Inflammatory macrophage treated with lipopolysaccharide for 1 hour (primary cell): ENCODE measurements at places on chromosomes 2 and 18.
A peak's percentile ranks its signal among the peaks of the same experiment; 100 is the strongest.

DNA sequence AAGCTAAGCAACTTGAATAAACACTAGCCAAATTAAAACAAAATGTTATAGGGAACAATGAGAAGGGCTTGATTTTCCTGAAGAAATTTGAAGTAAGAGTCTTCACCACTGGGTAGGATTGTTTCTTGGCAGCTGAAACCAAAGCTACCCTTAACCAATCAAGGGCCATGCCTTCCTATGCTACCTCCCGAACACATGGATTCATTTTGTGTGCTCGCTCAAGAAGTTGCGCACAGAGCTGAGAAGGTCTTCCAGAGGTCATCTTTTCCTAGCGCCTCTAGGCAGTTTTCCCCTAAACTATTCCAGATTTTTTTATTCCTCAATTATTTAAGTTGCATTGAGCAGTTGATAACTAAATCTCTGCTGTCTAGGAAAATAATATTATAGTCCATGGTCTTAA lies 264.6 kb downstream of the RBM43 start:
- no peak for DNase-seq

- DNase-seq, result peak; percentile 48
These were observed 325.6 kb upstream of the VRK2 start for GRCh38 chr2:57720728-57721627.

DNA sequence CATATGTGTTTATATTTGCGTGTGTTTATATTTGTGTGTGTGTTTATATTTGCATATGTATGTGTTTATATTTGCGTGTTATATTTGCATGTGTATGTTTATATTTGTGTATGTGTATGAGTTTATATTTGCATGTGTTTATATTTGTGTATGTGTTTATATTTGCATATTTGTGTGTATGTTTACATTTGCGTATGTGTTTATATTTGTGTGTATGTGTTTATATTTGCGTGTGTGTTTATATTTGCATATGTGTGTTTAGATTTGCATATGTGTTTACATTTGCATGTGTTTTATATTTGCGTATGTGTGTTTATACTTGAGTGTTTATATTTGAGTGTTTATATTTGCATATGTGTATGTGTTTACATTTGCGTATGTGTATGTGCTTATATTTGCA lies 115.7 kb upstream of the CTDP1 start:
- DNase-seq, result no peak

- DNase-seq, result no peak
These were observed 66.7 kb downstream of the MYT1L start for GRCh38 chr2:2264416-2264815.

DNA sequence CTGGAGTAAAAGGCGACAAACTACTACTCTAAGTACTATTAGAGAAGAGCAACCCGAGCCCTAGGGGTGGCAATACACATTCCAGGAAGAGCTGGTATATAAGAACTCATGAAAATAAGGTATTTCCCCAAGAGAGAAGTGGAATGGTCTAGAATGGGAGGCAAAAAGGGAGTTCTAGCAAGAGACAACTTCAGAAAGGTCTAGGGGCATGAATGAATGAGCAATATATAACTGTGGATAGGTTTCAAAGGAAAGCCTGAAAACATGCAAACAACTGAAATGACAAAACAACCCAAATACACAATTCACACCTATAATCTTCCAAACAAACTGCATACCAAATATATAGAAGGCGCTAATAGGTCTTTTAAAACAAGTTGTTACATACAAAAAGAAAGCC lies 22.2 kb downstream of the TRIP12 start:
- no peak for DNase-seq

DNA sequence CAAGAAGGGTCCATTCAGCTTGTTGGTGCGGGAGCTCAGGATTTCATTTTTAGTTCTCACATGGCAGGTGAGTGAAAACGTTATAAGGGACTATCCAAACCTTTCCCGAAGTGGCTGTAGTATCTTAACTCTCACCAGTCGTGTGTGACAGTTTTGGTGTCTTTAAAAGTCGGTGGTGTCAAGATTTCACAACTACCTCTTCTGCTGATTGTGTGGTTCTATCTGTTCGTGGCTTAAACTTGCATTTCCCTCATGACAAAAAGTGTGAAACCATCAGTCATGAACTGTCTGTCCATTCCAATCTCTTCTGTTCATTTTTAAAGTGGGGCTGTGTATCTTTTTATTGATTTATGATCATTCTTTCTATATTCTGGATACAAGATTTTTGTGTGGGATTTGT lies 3.8 kb upstream of the AQP12B start:
- DNase-seq, result no peak

DNA sequence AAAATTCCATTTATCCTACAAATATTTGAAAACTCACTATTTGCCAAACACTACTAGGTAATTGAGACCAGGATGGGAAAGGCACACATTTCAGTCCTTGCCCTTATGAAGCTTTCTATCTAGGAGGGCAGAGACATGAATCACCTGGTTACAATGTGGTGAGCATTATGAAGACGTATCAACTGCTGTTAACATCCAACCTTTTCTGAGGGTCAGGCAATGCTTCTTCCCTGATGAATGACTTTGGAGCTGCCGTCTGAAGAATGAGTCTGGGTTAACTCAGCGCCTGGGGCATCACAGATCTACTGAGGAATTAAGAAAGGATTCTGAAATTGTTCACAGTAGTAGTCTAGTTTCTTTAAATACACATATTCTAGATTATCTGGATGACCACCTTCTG lies 62.1 kb upstream of the NOSTRIN start:
- DNase-seq, result no peak

GRCh38 chr2:233063269-233063975 lies 3.3 kb downstream of the INPP5D start:
- DNase-seq, result no peak

- DNase-seq, result no peak
These were observed 76.2 kb downstream of the MOGAT1 start for GRCh38 chr2:222747526-222748160.

- DNase-seq, result peak; percentile 74
These were observed 97.0 kb upstream of the ATL2 start for GRCh38 chr2:38474021-38474456.

DNA sequence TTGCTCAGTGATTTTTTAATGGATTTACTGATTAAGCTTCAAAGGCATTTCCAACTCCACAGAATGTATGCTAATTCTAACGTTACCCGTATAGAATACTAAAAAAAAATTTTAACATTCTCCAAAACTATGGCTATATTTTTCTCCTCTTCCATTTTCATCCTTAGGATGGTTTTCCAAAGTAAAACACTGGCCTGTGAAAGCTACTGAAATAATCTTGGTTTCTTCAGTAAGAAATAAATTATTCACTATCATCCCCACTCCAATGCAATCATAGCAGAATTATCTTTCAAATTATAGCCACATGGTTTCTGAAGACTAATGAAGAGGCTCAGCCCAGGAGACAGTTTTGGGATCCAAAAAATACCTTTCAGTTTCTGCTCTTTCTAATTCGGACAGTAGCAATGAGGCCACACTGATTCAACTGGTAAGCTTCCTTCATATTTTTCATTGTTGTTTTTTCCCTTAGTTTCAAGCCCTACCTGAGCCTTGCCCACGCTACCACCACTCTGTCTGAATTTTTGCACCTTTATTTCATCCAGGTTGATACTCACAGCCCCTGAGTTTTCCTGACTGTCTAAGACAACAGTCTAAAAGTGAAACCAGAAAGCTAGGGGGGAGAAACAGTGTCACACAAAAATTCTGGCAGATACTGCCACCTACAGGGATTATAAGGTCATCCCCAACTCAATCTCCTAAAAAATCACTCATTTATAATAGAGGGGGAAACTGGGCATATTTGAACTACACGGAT lies 887.9 kb downstream of the NRXN1 start:
- DNase-seq, result peak; percentile 38

DNA sequence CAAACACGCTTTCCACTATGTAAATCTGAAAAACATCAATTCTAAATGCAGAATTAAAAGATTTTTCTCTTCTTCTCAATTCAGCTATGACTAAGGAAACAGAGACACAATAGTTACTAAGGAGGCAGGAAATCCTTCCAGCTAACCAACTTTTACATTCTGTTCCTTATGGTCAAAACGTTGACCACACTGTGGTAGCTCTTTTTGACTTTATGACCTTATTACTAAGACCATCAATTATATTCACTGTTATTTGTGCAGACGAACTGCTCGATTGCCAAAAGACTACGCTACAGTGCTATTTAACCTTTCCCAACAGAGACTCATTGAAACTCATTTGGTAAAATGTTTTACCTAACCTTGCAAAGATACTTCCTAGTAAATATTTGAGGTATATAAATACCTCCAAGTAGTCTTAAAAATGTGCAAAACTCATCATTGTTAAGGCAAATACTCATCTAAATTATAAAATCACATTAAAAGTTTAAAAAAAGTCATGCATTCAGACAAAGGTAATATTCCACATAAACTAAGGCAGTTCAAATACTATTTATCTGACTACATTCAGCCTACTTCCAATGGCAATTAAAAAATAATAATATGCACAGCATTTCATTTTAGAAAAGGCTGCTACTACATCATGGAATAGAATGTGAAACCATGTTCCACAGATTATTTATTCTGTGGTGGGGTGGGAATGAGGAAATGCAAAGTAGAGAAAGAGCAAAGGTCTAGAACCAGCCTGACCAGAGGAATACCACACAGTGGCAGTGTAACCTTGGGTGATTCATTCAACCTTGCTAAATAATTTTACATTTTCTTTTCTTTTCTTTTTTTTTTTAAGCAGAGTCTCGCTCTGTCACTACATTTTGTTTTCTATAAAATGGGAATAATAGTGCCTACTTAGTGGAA lies 139.9 kb downstream of the THADA start:
- peak; percentile 62 for DNase-seq

DNA sequence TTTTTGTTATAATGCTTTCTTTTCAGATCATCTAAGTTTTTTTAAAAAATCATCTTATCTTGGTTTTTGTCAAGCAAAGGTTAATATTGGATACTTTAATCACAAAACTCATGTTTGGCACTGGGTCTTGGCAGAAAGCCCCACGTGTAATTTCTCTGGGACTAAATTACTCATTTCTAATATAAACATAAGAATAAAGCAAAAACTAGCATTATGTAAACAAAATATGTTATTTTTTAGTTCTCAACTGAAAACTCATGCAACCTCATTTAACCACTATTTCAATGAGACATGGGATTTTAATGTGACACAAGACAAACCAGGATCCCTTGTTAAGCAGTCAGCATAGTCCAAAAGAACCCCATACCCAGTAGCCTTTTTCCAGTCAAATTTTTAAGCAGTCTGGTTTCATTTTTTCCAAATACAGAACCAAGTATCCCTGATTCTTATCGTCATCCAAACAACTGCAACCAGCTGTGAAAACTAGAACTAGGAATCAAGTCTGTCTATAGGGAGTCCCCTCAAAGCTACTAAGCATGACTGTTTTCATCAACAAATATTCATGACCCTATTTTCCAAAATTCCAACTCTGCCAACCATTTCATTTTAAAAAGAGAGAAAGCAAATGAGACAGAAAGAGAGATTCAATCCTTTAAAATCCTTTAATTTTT lies 27.1 kb downstream of the PID1 start:
- no peak for DNase-seq

GRCh38 chr2:231780123-231780908 lies 766 bp downstream of the PDE6D start:
- no peak for DNase-seq

DNA sequence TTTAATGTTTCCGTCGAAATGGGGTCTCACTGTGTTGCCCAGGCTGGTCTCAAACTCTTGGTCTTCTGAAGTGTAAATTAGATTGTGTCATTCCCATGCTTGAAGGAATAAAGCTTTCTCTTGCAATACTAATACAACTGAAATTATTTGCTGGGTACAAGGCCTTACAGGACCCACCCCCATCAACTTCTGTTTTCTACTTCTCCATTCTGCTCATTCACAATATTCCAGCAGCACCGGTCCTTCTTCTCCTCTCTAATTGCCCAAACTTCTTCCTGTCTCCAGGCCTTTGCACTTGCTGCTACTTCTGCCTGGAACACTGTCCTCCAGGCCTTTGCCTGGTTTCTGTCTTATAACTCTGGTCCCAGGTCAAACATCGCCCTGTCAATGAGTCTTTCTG lies 73.8 kb downstream of the APOB start:
- DNase-seq, result peak; percentile 11

GRCh38 chr2:198702796-198703195 lies 754.9 kb downstream of the SATB2 start:
- DNase-seq, result no peak

DNA sequence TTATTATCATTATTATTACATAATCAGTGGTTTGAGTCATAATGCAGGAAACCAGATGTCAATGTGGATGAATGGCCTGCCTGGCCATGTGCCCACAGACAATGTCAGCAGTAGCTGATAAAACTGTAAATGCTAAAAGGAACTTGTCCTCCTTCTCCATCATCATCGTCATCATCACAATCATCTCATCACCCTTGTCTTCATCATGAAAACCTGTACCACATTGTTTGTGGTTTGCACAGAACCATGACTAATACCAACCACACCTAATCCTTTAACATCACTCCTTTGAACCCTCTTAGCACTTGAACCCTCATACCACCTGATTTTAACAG lies 96.0 kb downstream of the HNMT start:
- peak; percentile 12 for DNase-seq

DNA sequence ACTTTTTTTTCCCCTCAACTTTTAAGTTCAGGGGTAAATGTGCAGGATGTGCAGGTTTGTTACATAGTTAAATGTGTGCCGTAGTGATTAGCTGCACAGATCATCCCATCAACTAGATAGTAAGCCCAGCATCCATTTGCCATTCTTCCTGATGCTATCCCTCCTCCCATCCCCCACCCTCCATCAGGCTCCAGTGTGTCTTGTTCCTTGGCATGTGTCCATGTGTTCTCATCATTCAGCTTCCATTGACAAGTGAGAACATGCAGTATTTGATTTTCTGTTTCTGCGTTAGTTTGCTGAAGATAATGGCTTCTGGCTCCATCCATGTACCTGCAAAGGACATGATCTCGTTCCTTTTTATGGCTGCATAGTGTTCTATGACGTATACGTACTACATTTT lies 47.2 kb upstream of the STON1 start:
- no peak for DNase-seq

DNA sequence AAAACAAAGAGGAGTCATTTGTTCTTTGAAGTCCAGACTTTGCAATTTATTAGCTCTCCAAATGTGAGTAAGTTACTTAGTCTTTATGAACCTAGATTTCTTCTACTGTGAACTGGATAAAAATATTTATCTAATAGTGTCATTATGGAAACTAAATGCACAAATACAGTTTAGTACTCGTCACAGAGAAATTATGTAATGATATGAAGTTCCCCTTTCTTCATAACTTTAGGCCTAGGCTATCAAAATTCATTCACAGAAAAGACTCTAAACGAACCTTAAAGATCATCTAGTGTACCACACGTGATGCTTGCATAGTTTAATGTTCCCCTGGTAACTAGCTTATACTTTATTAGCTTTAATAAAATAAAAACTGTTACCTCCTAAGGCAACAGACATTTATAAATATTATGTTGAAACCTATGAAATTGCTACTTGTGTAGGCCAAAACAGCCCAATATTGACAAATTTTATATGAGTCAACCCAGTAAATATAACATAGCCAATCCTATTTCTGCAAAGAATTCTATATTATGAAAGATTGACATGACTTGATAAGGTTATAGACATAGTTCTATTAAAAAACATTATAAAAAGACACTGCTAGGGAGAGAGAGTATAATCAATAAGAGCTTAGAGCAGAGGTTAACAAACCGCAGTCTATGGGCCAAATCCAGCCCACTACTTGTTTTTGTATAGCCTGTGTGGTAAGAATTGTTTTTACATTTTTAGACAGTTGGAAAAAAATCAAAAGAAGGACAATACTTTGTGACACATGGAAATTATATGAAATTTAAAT lies 44.9 kb upstream of the ITPRID2 start:
- DNase-seq, result peak; percentile 84
